ENCODE measurements at places on chromosomes 6 and 20.
A peak's percentile ranks its signal among the peaks of the same experiment; 100 is the strongest.

- no peak for DNase-seq
These were observed 231.4 kb downstream of the PREX1 start for GRCh38 chr20:48596334-48596898.

DNA sequence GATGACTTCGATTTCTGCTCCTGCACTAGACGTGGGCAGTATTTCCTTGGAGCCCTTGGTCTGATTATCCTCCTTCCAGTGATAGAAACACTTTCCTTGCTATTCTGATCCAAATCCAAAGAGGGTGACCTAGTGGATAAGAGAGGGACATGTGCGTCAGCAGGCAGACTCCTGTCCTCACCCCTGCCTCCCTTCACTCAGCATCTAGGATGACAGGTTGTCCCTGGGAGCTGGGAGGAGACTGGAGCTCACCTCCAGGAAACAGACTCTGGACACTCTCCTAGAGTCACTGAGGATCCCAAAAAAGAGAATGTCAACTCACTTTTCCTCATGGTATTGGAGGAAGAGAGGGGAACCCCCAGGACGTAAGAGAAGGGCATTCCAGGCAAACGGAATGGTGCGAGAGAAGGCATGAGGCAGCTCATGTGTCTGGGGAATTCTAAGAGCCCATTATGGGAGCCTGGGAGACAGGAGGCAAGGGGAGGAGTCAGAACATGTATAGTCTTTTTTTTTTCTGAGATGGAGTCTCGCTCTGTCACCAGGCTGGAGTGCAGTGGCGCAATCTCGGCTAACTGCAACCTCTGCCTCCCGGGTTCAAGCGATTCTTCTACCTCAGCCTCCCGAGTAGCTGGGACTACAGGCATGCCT, 2.2 kb downstream of the C20orf173 start:
- no peak for DNase-seq

DNA sequence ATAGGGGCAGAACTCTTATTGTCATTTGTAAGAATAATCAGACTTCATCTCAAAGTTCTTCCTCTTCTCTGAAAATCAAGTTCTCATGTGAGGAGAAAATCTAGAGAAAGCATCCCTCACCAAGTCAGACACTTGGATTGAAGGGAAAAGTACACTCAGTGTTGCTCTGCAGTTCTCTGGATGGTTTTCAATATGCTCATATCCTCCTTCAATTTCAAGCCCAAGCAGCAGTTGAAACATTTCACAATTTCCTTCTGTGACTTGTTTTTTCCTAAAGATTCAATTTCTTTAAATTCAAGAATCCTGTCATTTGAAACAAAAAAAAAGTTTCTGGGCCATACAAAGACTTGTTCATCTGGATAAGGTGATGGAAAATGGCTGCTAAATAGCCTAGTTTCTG, 140.2 kb upstream of the AHI1 start:
- DNase-seq: no peak

DNA sequence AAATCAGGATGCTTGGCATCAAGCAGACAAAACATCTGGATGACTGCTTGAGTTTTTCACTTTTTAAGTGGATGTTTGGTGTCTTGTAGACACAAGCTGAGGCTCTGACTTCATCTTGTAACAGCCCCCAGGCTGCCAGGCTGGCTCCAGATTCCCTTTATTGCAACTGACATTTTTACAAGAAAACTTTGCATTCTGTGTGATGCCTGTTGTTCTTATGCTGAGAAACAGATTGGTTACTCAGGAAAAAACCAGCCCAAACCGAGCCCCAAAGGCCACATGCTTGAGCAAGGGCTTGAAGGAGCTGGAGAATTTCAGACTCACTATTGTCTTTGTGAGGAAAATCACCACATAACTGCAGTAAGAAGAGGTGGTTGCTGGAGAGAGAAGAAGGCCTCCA, 98.4 kb upstream of the PREP start:
- DNase-seq: no peak

GRCh38 chr20:32508775-32509119, 76.4 kb downstream of the NOL4L start:
- no peak for DNase-seq

GRCh38 chr6:19719691-19720128, 117.5 kb upstream of the ID4 start:
- DNase-seq: peak; percentile 59

Measured in WTC11 (cell line).